Left kidney (tissue), 8 donors: ENCODE measurements at places on chromosomes 6 and 20. TPM values are rescaled to one million over a fixed set of nuclear protein-coding genes. Genes with fewer than 3 reads are reported as not detected.

Gene TUBE1
- 53.8 TPM for polyA plus RNA-seq

DNA sequence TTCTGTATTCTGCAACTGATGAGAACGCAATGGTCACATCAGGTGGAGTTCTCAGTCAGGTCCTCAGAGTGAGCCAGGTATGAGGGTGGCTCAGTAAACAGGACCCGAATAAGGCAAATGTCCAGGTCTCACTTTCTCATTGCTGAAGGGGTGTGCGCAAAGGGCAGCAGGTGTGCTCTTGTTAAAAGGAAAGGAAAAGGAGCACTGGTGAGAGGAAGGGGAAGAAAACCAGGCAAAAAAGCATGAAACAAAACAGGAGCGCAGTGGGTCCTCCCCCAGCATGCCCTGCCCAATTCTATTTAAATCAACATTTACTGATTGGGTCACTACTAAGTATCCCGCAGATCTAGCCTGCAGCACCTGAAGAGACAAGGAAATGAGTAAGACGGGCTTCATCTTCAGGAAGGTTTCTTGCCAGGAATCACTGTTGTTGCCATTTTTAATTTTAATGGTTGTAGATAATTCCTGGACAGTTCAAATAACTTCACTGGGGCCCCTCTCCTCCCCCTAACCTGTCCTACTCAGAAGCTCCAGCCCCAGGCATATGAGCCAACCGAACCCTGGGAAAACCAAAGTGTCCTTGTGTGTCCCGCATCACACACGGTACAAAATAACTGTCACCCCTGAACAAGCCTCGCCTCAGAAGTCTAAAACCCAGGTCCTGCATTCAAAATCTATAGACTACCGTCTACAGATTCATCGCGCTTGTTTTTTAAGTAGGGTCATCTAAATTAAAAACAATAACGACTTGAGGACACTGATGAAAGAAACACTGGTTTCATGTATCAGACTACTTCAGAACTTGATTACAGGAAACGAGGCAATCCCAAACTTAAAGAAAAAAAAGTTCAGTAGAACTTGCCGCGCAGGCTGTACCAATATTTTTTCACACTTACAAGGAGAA is 980 bp downstream of the MBOAT1 start:
- DNase-seq: peak; percentile 46

Gene ADGRF5
- polyA plus RNA-seq: 25.5 TPM

- DNase-seq: no peak
These were observed 148.7 kb upstream of the JARID2 start for GRCh38 chr6:15096894-15097837.

DNA sequence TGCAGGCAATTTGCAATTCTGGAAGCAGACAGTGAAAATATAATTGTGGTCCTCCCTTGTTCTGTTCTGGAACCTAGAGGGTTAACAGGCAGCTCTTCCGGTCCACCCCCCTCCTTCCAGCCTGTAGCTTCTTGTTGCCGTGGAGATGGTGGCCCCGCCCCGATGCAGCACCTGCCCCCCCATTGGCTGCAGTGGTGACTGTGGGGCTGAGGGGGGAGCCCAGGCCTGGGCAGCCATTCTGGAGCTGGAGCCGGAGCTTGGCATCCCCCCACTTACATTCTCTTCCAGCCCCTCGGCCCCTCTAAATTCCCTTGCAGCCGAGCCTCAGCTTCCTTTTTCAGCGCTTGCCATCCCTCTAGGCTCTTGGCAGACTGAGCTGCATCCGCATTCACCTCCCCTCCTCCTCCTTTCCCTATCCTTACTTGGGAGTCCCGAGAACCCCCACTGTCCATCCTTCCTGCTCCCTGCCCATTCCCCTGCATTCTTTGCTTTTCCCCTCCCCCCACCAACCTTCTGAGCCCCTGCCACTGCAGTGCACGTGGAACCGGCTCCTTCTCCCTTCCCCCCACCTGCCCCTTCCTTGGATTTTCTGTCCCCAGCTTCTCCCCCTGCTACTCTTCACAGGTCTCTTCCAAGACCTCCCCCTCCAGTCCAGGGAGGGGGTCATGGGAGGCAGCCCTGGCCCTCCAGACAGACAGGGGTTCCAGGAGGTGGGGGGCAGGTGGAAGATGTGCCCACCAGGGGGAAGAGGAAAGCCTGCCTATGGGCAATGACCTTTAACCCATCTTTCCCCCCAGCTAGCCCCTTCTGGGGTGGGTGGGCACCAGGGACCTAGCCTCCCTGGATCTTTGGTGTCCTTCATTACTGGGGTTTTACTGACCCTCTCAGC is 11.4 kb downstream of the SYNGAP1 start:
- DNase-seq: no peak

DNA sequence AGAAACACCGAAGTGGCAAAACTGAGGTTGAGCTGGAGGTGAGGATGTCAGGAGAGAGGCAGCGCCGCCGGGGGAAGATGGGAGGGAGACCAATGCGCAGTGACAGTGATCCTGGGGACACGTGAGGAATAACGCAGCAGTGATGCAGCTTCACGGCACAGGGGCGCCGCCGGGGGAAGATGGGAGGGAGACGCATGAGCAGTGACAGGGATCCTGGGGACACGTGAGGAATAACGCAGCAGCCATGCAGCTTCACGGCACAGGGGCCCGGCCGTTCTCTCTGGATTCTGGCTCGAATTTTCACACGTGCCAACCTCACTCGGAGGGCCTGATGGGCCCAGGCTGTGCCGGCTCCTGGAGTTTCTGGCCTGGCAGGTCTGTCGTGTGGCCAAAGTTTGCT is 94.7 kb downstream of the SMOC2 start:
- DNase-seq: no peak

GRCh38 chr6:22809370-22809769 is 240.0 kb downstream of the HDGFL1 start:
- DNase-seq: no peak

DNA sequence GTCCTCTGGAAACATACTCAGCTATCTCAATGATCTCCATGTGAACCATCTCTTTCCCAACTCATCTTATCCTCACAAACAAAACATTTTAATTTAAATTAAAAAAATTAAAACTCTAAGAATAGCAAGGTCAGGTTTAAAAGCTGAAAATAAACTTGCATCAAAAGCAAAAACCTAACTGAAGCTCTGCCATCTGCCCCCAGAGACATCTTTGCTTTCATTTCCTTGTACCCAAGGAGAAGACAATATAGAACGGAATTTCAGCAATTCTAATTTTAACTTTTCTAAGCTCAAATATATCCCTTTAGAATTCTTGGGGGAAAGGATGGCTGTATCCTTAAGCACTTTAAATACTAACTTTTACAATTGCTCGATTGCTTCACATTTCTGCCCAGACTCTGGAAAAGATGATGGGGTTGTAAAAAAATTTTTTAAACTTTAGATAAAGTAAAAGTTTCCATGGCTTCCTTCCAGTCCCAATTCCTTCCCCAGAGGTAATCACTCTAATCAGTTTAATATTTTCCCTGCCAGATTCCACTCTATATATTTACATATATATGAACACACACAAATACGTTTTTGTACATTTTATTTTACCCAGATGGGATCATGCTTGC is 69.2 kb upstream of the SMIM29 start:
- DNase-seq: no peak

Gene INSM1
- polyA plus RNA-seq: not detected

DNA sequence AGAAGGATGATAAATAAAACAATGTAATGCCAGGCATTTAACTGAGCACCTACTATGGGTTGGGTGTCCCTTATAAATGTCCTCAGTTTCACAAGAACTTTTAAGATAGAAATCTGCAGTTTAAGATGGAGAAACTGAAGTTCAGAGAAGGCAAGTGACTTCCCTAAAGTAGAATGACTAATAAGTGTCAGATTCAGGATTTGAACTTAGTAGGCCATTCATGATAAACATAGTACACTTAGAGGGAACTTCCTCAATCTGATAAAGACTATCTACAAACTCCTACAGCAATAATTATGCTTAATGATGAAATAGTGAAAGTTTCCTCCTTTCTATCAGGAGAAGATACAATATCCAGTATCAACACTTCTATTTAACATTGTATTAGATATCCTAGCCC is 43.9 kb downstream of the NCR2 start:
- no peak for DNase-seq

- DNase-seq: no peak
These were observed 202.1 kb downstream of the NFATC2 start for GRCh38 chr20:51340451-51340840.

- no peak for DNase-seq
These were observed 89.1 kb upstream of the MPC1 start for GRCh38 chr6:166471797-166472260.

Gene SIRPA
- 24.3 TPM for polyA plus RNA-seq

- DNase-seq: peak; percentile 20
These were observed 81.2 kb downstream of the UNC5CL start for GRCh38 chr6:40957616-40958492.

Gene LRRN4
- 12.2 TPM for polyA plus RNA-seq

Gene ABT1
- polyA plus RNA-seq: 12.7 TPM

- DNase-seq: no peak
These were observed 1.2 kb downstream of the PTPRA start for GRCh38 chr20:2874456-2874855.

- DNase-seq: no peak
These were observed 61.6 kb downstream of the RAB44 start for GRCh38 chr6:36759148-36759759.

Gene GRIK2
- 16.5 TPM for polyA plus RNA-seq

Gene HAO1
- not detected for polyA plus RNA-seq
